ENCODE measurements at places on chromosomes 1 and 21.

GRCh38 chr1:248243204-248243603 lies 12.0 kb downstream of the OR2M4 start:
- DNase-seq: no peak

GRCh38 chr1:30680879-30681278 lies 42.5 kb downstream of the MATN1 start:
- no peak for DNase-seq

DNA sequence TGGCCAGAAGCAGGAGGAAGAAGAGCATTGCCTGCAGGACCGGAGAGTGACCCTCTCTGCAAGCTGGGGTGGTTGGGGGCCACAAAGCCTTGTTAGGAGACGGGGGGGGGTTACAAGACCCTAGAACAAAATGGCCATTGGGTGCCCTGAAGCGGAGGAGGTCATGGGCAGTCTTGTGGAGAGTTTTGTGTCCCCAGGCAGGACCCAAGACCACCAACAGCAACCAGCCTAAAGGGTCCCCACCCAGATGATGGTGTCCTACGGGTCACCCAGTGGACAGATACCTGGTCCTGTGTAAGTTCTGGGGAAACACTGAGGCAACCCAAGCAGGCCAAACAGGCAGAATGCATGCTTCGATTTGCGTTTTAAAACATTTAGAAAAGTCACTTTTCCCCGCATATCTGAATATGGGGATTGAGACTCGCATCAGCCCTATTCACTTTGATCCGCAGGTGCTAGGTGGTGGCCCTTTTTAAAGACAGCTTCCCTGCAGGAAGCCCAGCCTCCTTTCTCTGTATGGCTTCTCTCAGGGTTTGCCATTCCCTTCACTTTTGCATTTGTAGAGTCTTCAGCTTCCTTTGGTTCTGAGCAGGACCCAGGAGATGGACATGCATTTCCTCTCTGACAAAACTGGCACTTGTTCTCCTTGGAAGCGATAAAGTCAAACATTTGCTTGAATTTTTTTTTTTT lies 21.1 kb downstream of the GNG4 start:
- DNase-seq: no peak

DNA sequence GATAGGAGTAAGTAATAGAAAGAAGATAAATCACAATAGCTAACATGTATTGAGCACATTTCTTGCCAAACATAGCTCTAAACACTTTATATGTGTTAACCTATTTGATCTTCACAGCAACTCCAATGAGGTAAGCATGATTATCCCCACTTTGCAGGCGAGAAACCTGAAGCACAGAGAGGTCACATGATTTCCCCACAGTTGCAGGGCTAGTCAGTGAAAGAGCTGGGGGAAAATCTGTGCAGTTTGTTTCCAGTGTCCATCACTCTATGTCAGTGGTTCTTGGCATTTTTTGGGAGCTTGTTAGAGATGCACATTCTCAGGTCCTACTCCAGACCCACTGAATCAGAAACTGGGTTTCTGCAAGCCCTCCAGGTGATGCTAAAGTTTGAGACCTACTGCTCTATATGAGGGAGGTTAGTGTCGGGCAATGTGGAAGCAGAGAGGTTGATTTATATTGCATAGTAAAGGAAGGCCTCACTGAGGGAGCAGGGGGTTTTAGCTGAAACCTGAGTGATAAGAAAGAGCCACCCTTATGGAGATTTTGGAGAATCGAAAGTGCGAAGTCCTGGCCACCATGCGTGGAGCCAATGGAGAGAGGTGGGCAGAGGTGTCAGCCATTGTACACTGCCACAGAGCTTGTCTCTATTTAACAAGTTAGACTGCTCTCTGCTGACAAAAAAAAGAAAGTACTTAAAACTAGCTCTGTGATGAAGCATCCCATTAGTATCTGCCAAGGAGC lies 20.9 kb downstream of the MCOLN3 start:
- no peak for DNase-seq

DNA sequence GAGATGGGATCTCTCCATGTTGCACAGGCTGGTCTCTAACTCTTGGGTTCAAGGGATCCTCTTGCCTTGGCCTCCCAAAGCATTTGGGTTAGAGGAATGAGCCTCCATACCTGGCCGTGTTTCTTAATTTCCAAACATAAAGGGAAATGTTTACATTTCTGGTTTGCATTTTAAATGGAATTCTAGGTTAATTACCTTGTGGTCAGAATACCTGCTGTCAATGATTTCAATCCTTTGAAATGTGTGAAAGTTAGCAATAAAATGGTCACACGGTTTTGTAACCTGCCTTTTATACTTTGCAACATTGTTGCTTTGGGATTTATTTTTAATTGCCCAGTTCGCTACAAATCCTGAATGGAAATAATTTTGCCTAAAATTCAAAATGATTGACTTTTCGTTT lies 26.3 kb downstream of the AGMAT start:
- no peak for DNase-seq

GRCh38 chr1:91784191-91784590 lies 101.8 kb downstream of the TGFBR3 start:
- no peak for DNase-seq

- no peak for DNase-seq
These were observed 98.7 kb downstream of the OBSCN start for GRCh38 chr1:228306275-228307217.

DNA sequence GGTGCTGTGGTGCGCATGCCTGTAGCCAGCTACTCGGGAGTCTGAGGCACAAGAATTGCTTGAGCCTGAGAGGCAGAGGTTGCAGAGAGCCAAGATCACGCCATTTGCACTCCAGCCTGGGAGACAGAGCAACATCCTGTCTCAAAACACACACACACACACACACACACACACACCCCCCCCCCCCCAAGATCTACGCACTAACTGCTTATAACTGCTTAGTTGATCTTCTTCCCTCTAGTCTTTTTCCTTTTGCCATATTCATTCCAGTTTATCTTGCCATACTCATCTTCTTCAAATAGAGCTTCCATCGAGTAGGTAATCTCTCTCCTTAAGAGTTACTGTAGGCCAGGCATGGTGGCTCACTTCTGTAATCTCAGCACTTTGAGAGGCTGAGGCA lies 20.9 kb downstream of the EPB41 start:
- DNase-seq: no peak

DNA sequence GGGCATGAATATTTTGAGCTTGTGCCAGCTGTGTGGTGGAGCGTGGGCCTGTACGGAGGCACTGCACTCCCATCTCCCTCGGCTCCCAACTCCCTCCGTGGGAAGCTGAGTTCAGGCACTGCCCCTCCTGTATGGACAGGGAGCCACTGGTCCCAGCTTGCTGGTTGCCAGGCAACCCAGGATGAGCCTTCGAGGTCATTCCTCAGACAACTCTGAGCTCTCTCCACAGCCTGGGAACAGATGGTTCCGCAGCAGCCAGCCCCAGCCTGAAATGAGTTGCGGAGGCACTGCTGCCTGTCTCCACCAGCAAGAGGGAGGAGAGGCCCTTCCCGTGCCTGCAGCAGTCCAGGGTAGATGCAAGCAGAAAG lies 58.4 kb upstream of the TENT5B start:
- DNase-seq: no peak

DNA sequence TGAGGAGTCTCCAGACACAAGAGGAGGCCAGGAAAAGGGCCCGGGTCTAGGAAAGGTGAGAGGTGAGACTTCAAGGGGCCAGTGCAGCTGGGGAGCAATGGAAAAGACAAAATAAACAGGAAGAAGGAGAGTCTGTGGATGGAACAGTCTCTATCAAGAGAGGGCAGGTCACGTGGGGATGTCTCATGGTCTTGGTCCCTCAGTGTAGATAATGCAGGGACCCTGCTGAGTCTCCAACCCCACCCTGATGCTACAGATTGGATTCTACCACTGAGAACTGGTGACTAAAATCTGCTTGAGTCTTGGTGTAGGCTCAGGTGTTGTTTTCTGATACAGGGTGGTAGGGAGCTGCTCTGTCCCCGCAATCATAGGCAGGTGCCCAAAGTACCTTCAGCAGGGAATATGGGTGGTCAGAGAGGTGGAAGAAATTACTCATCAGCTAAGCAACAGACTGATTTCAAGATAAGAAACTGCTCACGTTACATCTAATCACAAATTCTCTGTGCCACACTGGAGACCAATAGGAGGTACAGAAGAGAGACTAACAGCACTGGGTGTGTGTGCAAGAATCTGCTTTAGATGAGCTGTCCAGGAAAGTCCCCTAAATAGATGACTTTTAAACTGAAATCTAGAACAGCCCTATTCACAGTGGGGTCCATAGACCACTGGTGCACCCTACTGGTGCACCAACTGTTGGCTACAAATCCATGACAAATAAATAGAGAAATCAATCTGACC lies 101.5 kb upstream of the TLR5 start:
- no peak for DNase-seq

DNA sequence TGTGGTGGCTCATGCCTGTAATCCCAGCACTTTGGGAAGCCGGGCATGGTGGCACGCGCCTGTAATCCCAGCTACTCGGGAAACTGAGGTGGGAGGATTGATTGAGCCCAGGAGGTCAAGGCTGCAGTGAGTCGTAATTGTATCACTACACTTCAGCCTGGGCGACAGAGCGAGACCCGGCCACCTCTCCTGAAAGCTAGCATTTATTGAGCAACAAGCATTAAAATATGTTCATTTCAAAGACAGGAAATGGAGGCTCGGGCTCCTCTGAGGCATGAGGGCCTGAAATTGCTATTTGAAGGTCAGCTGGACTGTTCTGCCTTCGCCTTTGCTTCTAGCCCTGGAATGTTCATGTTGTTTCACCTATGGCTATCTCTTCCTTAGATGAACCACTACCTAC lies 34.5 kb downstream of the SPATA21 start:
- no peak for DNase-seq

DNA sequence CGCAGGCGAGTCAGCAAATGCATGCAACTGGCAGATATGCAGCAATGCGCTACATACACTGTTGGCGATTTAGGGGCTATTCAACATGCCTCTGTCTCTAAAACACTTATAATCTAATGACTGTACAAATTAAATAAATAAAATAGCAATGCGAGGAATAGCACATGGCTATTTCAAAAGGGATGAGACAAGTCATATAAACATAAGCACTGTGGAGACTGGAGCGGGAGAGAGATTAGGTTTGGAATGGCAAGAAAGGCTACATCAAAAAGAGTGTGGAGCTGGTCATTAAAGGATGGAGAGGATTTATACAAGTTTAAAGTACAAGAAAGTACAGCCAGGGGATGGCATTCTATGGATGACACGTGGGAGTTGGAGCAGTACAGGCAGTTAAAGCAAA lies 523.5 kb upstream of the CAMK1G start:
- no peak for DNase-seq

DNA sequence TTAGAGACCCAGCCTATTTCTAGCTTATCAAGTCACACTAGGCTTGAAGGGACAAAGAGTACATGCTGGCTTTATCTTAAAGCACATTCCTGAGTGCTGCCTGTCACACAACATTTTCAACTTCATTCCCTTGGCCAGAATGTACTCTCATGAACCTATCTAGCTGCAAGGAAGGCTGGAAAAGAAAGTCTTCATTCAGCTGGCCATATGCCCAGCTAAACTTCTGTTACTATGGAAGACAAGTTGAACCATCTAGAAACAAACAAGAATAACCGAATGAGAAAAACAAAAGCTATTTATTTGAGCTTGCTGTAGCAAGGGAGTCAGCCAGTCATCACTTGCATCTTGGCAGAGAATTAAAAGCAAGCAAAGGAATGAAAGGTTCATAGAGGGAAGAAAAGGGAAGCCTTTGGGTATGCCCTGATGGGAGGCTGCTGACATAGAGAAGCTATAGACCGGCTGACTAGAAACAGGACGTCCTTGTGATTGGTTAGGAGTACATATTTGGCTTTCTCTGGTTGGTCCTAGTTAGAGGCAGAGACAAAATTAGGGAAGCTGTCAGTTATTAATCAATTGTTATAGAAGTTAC lies 108.4 kb downstream of the NEK7 start:
- DNase-seq: no peak

DNA sequence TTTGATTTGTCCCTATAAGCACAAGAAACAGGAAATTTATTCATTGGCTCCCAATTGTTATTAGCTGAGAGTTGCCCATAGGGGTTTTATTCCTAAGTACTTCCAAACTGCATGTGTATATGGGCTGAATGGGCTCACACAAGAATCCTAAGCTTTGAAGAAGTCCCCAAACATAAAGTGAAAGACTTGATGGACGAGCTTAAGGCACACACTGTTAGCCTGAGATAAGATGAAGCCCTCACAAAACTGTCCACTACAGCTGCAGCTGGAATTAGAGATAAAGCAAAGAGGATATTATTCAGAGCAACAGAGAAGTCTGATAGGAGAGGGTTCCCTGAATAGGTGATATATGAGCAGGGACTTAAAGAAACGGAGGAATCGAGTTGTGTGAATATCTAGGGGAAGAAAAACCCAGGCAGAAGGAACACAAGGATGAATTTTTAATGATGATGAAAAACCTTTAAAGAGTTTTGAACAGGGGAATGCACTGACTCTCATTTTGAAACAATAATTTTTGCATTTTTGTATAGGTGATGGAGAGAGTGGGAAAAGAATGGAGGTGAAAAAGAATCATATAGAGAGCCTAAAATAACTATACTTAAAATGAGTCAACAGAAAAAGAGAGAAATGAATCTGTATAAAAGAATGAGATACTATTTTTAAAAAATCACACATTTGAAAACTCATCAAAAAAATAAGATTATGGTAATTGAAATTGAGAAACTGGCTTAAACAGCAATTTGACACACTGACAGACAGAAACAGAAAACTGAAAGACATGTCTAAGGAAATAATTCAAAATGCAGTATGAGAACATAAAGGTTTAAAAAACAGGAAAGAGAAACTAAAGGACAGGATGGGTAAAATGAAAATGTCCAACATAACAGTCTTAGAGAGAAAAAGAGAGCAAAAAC lies 133.6 kb upstream of the POGK start:
- DNase-seq: no peak

DNA sequence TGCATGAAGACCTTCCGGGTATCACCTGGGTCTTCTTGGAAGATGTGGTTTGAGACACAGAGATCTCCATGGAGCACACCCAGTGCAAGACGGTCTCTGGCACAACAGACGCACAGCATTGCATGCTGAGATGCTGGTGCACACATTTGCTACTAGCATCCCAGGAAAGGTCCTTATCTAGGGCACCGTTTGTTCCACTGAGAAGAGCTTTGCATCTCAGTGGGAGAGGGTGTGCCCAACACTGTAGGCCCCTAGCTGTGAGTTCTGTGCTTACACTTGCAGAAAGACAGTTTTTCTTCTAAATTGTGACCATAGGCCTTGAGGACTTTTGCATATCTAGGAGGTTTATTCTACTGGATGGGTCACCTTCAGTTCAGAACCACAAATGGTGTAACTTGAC lies 554.1 kb downstream of the MATN1 start:
- DNase-seq: no peak

- no peak for DNase-seq
These were observed 729 bp downstream of the APP start for GRCh38 chr21:26169611-26170470.
